Activated T-cell treated with anti-CD3 and anti-CD28 coated beads for 4 hours (primary cell): ENCODE measurements at places on chromosomes 12 and 14.

DNA sequence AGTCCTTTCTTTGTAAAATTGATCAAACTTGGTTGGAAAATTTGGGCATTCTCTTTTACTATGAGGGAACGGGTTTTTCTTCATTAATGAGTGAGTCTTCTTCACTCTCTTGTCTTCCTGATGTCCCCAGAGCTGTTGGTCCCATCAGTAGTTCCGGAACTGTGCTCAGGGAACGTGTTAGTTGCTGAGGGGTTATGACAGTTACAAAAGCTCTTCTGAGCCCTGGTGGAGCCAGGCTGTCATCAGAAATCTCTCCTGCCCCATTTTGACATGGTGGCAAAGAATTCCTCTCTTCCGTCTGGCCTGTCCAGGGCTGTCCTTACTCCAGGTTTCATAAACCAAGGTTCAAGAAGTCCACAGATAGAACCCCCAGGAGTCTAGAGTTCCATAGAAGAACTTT is 208.5 kb downstream of the SLC41A2 start:
- no peak for DNase-seq

DNA sequence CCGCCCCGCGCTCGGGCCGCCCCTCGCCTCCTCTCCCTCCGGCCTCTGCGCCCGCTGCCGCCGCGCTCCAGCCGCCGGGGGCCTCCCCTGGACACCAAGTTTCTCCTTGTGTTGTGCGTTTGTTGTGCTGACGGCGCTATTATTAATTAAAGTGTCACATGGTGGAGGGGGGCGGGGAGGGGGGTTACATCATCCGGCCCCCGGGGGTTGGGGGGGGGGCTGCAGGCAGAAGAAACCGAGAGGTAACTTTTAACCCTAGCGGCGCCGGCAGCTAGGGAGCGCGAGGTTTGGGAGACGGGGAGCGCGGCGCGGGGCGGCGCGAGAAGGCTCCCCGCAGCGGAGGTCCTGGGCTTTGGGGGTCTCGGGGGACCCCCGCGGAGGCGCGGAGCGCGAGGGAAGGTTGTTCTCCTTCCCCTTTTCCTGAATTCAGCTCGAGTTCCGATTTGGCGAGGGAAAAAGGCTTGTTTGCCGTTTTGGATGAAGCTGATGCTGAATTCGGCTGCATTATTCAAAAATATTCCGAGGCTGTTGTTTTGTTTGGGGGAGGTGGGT is at the start of gene HRK:
HRK (minus strand) TSS at position 117 of the 552 bp plus-strand sequence. CDS start 134 bp downstream, outside the sequence.
- no peak for DNase-seq

DNA sequence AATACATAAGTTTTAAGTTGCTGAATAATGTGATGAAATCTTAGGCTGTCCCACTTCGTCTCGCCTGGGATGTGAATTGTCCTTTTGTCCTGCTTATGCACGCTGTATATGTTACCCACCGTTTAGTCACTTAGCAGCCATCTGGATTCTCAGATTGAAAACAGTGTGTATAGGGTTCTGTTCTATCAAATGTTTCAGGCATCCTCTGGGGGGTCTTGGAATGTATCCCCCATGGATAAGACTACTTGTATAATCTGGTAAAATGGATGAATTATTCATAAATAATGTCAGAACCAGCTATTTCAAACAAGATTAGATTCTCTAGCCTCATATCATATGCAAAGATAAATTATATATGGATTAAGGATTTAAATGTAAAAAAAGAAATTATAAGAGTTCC is 29.4 kb downstream of the NOPCHAP1 start:
- DNase-seq, result no peak

DNA sequence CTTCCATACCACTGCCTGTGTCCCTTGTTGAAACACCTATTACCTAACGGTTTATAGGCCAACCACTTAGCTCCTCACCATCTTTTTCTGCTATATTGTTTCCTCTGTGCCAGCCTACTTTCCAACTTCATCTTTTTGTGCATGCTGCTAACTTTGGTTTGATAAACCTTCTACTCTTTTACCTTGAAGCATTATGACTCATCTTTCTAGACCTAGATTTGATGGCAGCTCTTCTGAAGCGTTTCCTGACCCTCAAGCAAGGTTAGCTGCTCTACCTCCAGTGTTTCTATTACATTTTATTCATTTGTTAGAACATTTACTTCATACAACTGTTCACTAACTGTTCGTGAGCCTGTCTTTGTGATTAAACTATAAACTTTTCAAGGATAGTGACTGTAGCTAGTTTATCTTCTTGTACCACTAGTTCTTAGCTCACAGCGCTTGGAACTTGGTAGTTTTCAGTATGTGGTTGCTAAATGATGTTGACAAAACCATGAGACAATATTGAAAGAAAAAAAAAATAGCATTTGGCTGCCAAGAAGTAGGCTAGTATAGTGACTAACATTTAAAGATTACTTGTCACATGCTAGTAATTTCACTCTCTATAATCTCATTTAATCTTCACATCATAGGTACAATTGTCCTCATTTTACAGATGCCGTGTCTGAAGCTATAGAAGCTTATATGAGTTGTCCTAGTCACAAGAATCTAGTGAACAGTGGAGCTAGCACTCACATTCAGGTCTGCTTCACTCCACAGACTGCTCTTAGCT is 79.5 kb downstream of the APAF1 start:
- DNase-seq, result no peak

GRCh38 chr12:3998397-3998796 is 125.2 kb upstream of the PARP11 start:
- no peak for DNase-seq

DNA sequence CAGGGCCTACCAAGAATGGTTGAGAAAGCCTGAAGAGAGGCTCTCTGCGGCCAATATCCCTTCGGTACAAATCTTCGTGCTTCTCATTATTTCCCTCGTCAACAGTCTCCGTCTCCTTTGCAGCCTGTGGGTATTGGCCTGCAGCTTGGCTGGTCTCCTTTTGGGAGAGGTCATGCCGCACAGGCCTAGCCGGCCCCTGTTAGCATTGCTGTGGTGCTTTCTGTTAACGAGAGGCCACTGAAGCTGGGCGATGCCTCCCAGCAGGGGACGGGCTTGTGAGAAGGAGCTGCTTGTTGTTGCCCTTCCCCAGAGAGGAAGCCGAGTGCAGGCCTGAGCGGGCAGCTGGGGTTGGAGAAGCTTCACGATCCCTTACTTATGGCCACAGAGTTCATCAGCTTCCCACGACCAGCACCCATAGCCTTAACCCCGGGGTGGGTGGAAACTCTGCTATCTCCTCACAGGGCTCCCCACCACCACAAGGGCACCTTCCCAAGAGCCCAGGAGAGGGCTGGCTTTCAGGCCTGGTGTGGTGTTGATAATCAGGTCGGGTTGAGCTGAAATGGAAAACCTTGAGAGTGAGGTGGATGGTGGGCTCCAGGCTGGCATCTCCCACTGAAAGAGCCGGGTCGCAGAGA is 228.6 kb downstream of the ZFP36L1 start:
- no peak for DNase-seq

DNA sequence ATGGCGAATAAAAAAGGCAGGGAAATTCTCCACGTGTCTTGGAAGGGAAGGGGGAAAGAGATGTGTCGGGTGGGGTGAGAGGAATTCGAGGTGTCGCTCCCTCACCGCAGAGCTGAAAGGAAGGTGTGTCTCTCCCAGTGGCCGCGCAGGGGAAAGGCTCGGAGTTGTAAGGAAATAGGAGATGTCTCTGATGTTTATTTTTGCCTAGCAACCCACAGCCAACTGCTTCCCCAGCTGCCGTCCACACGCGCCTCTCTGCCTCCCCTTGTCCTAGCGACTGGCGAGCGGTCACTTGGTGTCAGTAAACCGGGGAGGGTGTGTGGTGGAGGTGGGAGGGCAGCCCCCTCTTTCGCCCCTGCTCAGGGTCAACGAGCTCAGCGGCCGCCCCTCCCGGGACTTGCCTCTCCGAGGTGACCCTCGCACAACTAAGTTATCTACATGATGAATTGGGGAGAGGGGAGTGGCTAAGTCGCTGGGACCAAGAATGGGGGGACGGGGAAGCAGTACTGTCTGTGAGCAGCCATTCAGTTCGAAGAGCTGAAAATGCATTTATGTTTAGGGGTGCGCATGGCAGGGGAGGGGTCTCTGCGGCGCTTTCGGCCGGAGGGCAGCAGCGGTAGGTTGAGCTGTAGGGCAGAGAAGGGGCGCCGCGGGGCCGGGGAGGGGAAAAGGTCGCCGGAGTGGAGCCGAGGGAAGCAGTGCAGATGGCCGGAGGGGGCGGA is 585 bp upstream of the DYRK2 start:
- no peak for DNase-seq
